ENCODE measurements at places on chromosomes 3 and 15.

GRCh38 chr3:37953707-37954394 lies 36.7 kb upstream of the VILL start:
- no peak for DNase-seq

DNA sequence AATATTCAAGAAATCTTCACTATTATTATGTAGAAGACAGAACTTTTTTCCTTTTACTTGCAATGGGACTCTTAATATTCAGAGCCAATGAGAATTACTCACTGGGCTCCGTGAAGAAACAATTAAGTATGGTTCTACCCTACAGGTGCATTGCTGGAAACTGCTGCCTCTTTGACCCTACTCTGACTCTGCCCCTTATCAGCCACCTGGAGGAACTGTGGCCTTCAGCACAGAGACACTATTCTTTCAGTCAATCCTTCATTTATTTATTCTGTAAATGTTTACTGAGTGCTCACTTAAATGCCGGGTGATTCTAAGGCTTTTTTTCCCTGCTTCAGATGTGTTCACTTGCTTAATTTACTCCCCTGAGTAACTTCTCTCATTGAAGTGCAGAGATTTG lies 163.2 kb downstream of the SYNPR start:
- no peak for DNase-seq

DNA sequence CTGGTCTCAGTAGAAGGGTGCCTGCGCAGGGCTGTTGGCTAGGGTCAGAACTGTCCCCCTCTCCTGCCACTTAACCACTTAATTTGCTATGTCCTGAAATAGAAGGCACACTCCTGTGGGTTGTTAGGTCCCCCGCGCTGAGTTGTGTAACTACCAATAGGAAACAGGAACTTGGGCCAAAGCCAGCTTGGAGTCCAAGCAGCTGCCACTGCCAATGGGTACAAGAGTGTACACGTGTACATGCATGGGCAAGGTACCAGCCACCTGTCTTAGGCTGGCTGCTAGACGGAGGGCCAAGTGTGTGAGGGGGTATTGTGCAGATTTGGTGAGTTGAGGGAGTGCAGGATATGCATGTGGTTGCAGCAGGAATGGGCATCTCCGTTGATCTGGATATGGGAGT lies 29.7 kb upstream of the POLG start:
- DNase-seq: no peak

GRCh38 chr3:49020330-49021212 lies 1.4 kb upstream of the NDUFAF3 start:
- no peak for DNase-seq

GRCh38 chr3:195086341-195086740 lies 184.6 kb downstream of the XXYLT1 start:
- DNase-seq: no peak

- DNase-seq: no peak
These were observed 21.4 kb downstream of the XPC start for GRCh38 chr3:14156843-14157561.

GRCh38 chr15:56940388-56940787 lies 21.9 kb downstream of the TCF12 start:
- DNase-seq: no peak

All from stimulated activated CD8-positive, alpha-beta memory T cell treated with anti-CD3 and anti-CD28 coated beads, Interleukin-15, amount 100 ng/mL, for 4 hours (primary cell).